NCI-H2081 (cell line): ENCODE measurements at places on chromosomes 12 and 14.

DNA sequence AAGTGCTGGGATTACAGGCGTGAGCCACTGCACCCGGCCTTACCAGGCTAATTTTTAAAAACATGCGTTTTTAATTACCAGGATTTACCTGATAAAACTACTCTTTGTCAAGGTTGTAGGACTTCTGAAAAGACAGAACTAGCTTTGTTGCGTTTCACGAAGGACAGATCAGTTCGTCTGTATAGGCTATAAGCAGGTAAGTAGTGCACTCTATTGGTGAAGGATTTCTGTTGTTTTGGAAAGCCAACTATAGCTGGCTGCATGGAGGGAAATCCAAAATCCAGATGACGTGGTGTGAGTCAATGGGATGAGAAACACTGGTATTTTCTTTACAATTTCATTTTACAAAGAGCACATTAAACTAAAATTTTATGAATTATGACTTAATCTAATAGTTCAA is 14.6 kb downstream of the GNPNAT1 start:
- no peak for DNase-seq

DNA sequence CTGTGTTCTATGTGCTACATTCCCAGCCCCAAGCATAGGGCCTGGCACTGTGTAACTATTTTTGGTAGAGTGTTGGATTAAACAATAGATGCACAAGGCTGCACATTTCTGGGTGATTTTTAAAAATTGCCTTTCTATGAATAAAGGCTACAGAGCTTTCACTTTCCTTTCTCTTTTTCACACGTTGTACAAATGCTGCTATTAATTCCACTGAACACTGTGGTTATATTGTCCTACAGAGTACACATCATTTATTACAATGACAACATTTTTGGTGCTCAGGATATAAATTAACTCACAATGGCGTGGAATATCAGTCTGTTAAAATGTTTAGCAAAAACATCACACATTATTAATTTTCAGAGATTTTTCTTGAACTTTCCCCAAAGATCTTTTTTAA is 3.6 kb upstream of the EML1 start:
- DNase-seq: no peak

DNA sequence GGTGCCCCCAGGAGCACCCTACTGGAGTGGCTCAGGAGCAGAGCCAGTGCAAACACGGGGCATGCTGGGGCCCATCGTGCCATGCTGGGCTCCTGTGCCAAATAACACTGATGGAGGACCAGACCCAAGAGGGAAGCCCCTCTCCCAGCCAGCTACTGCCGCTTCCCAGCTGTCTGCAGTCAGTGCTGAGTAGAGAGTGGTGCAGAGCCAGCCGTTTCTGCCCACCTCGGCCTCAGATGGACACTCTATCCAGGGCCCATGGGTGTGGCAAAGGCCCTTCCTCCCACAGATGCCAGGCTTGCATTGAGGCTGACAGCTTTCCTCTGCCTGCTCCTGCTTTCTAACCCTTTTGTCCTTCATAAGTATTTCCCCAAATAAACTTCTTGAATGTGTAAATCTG is 13.2 kb downstream of the CLBA1 start:
- DNase-seq: peak; percentile 59

DNA sequence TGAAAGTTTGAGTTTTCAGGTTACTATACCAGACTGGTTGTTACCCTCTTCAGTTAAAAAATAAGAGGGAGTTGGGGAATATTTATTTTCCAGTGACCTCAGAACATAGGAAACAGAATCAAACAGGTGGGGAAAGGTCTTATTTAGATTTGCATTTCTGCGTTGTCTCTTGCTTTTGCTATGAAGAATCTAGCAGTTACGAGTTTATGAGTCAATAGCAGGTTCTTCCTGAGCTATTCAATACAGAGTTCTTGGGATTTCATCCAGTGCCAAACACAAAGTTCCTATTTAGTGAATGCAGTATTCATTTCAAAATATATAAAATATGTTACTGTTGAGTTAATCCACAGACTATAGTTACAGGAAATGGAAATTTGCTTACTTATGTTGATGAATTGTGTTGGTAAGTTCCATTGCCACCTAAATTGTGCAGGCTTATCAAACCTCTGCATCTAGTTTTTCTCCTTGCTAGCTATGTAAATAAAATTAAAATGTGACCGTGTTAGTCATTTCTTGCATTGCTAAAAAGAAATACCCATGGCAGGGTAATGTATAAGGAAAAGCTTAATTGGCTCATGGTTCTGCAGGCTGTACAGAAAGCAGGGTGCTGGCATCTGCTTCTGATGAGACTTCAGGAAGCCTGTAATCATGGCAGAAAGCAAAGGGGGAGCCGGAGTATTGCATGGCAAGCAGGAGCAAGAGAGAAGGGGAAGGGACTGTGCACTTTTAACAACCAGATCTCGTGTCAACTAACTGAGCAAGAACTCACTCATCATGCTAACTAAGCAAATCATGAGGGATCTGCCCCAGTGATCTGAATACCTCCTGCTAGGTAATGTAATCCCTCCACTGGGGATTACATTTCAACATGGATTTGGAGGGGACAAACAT is 110.2 kb downstream of the KTN1 start:
- no peak for DNase-seq

GRCh38 chr12:16008421-16008824 is 97.3 kb downstream of the DERA start:
- no peak for DNase-seq

GRCh38 chr14:63523735-63524426 is 19.3 kb downstream of the PPP2R5E start:
- DNase-seq: no peak

DNA sequence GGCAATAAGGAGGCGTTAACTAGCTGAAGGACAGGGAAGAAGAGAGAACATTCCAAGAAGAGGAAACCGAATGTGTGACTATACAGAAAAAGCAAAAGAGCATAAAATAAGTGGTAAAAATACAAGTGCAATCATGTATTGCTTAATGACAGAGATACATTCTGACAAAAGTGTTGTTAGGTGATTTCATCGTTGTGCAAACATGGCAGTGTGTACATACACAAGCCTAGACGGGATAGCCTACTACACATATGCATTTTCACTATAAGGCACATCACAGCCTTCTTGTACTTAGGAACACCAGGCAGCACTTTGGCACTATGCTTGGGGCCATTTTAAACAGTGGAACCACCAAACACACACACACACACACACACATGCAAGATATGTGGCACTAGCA is 299.3 kb downstream of the BCAT1 start:
- no peak for DNase-seq

DNA sequence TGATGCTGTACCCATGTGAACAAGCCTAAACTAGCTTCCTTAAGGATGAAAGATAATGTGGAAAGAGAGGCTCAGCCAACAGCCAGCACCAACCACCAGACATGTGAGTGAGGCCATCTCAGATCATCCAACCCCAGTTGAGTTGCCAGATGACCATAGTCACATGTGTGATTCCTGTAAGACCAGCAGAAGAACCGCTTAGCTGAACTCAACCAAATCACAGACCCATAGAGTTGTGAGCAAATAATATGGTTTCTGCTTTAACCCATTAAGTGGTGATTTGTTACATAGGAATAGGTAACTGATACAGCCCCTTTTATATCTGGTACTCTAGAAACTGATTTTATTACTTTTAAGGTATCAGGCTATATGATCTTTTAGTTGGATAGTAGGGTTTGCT is 17.6 kb upstream of the ELK3 start:
- no peak for DNase-seq

GRCh38 chr12:11026118-11026517 is 3.7 kb upstream of the TAS2R19 start:
- DNase-seq: no peak

DNA sequence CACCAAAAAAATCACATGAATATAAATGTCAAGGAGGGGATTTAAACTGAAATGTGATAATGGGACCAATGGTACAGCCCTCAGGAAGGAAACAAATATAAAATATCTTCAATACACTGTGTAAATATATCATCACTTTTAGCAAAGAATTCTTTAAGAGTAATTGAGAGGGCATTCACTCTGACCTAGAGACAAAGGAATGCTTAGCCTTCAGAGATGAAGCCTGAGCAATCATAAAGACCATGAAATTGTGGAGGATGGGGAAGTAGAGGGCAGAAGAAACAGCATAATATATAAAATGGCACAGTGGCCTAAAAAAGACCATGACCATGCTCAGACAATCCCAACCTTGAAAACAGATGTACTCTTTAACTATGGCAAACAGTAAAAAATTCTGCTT is 20.4 kb downstream of the YAF2 start:
- no peak for DNase-seq

DNA sequence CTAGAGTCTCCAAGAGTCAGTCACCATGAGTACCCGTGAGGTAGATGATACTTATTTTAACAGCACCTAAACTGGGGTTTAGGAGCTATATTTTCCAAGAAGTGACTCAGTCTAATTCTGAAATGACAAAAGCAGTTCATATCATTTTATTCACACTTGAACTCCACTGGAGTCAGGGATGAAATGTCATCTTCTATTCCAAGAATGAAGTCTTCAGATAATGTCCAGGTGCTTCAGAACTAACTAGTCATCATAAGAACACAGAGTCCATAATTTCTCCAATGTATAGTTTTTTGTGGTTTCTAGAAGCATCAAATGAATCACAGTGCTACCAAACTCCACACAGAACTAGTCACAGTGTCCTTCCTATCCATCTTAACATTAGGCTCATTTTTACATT is 13.3 kb downstream of the DNM1L start:
- DNase-seq: no peak

GRCh38 chr14:47917344-47917954 is 242.0 kb upstream of the MDGA2 start:
- DNase-seq: peak; percentile 17

DNA sequence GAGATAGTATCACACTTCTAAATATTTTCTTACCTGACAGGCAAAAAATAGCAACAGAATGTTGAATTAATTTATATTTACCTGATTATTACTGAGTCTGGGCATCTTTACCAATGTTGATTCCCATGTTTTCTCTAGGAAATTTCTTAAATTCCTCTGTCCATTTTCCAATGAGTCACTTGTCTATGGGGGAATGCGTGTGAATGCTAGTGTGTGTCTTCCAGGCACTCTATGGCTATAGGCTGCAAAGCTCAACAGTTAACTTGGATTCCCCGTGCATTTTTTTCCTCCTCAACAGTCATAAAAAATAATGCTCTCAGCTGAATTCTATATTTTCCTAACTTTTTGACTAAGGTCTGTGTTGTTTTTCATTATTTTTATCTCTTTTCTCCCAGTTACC is 1385.8 kb upstream of the FLRT2 start:
- DNase-seq: no peak

- DNase-seq: no peak
These were observed at the start of gene C14orf180 for GRCh38 chr14:104579507-104579906. Gene C14orf180 (plus strand): TSS chr14:104579764. CDS start chr14:104586431, 6,667 bp downstream.

DNA sequence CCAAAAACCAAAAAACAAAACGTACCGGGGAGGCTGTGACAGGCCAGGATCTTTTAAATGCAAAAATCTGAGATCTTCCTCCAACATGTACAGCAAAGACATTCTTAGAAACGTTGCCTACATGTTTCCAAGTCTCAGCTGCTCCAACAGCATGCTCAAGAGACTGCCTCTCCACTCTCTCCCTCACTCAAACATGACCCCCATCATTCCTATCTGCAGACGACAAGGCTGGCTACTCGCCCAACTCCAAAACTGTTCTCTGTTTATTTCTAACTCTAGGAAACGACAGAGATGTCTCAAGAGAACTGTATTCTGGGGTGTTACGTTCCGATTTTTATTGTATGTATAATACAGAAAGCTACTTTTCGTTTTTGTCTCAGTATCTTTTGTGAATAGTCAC is 57.5 kb upstream of the TMCC3 start:
- DNase-seq: no peak

- DNase-seq: no peak
These were observed 787.3 kb downstream of the VRK1 start for GRCh38 chr14:97584528-97584927.

GRCh38 chr12:44881197-44881596 is 5.1 kb upstream of the NELL2 start:
- DNase-seq: no peak

GRCh38 chr12:94889445-94890210 is 113.9 kb downstream of the NDUFA12 start:
- DNase-seq: no peak

- DNase-seq: peak; percentile 75
These were observed 14.7 kb downstream of the GPR132 start for GRCh38 chr14:105050551-105050897.

DNA sequence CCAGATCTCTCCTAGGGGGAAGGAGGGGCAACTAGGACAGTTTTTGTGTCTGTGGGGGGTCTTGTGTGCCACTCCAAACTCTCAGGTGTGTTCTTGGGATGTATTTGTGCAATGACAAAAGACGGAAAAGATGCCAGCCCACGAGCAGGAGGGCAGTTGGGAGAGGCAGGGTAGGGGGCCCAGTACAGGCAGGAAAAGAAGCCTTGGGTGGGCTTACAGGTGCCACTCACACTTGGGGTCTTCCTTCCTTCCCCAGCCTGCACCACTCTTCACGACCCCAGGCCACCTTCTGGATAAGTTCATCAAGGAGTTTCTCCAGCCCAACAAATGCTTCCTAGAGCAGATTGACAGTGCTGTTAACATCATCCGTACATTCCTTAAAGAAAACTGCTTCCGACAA is 24.4 kb downstream of the OAS2 start:
- no peak for DNase-seq

DNA sequence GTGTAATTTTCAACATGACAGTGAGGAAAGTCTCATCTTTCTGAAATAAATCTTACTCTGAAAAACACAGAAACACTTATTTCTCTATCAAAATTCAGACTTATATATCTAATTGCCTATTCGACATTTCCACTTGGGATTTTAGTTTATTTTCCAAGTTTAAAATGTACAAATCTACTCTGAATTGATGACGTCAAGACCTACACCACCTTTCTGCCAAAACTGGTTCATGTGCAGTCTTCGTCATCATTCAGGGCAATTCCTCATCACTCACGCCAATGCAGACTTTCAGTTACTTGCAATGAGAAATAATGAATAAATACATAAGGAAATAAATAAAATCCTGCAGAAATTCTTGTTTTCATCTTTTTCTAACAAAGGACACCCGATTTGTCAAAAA is 843.8 kb downstream of the C12orf50 start:
- no peak for DNase-seq

DNA sequence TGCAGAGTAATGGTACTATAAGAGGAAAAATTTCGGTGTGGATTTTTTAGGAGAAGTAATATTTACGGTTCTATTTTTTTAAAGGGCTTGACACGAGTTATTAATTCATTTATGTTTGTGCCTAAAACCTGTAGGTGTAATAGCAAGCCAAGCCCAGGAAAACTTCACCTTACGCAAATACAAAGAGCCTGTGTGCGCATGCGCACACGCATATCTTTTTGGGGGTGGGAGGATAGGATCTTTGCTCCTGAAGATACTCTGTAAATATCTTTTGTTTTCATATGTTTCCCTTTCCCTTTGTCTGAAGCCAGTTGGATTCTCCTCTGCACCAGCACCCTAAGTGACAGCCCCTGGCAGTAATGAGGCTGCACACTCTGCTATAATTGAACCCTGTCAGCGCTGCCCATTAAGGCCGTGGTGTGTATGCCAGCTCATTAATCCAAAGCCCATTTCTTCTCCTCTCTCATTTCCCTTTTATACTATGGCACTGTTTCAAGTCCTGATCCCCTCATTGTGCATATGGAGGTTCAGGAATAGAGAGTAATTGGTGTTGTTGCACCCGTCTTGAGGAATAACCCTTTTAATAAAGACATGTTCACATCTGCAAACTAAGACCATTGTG is 327.2 kb upstream of the E2F7 start:
- peak; percentile 92 for DNase-seq
